ENCODE measurements at places on chromosomes 12 and 14.

DNA sequence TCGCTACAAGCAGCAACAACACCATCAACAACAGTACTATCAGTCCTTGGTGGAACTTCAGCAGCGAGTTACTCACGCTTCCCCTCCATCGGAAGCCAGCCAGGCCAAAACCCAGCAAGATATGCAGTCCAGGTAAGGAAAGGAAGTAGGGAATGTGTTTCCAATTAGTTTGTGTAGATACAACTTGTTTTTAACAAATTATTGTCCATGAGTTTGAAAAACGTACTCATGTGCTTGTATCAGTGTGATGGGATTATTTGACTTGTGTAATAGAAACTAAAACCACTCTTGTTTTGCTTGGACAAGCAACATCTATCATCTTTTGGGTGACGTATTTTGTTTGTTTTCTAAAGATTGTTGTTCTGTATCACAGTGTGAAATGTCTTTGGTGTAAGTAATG lies 137.9 kb downstream of the NAV3 start:
- DNase-seq = no peak

- DNase-seq = no peak
Measured at GRCh38 chr14:94575730-94576585, 5.3 kb upstream of the SERPINA5 start.

GRCh38 chr12:106249411-106250135 lies 1.8 kb upstream of the CKAP4 start:
- peak; percentile 18 for DNase-seq

DNA sequence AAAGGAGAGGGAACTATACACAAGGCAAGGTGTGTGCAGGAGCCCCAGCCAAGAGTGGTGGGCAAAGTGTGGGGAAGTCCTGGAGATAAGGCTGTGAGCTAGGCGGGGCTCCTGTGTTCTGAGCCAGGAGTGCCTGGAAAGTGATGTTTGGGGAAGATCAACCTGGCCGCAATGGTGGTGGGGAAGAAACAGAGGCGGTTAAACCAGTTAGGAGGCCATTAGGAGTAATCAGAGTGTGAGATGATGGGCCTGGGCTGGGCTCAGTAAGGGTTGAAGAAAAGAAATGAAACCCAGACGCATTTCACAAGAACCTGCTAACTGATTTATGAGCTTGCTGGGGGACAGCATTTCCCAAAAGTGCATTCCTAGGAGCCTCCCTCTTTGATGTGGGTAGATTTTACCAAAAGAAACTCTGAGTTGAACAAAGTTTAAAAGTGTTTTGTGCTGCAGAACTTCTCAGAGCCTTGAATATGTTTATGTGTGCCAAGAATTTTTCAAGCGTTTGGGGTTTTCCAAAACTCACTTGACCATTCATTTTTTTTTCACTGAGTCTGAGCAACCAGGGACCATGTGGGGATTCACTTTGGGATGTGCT lies 34.2 kb upstream of the LRP1-AS start:
- no peak for DNase-seq

GRCh38 chr12:11798856-11799501 lies 149.5 kb downstream of the ETV6 start:
- DNase-seq = no peak

Data from NCI-H2171 treated with DMSO at 0.1 percent for 48 hours (cell line).